ENCODE measurements at places on chromosomes 3 and 15.

GRCh38 chr15:93235926-93236780 is 147.1 kb upstream of the RGMA start:
- no peak for DNase-seq

DNA sequence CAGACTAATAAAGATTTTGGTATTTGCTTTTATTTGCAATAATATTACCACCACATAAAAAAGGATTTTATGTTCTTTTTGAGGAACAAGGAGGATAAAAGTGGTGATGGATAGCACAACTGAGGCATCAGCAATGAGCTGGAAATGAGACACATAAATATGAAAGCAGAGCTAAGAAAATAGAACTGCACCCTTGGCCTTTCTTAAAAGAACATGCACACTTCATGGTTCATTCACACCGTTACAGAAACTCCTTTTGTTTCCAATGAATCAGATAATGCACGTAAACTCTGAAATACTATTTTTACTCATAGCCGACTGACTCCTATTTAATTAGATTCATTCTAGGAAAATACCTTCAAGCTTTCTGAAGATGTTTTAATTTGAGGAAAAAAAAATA is 19.9 kb upstream of the DPH6 start:
- DNase-seq: no peak

- peak; percentile 95 for DNase-seq
Measured at GRCh38 chr3:195151866-195152541, 119.0 kb downstream of the XXYLT1 start.

- DNase-seq: peak; percentile 77
Measured at GRCh38 chr3:66609660-66610561, 109.1 kb upstream of the LRIG1 start.

DNA sequence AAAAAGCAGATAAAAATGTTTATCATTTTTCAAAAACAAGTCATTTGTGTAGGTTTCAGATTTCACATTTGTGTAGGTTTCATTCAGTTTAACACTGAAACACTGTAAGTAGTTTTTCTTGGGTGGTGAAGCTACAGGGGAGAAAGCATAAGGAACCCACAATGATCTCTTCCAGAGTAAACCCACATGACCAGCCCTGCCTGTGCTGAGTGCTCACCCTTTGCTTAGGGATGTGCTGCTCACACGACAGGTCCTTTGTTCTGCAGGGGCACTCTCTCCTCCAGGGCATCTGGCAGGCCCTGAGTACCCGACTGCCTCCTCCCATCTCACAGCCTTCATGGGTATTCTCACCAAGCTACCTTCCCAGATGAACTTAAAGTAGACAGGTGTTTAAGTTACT is 28.9 kb downstream of the ZXDC start:
- no peak for DNase-seq

DNA sequence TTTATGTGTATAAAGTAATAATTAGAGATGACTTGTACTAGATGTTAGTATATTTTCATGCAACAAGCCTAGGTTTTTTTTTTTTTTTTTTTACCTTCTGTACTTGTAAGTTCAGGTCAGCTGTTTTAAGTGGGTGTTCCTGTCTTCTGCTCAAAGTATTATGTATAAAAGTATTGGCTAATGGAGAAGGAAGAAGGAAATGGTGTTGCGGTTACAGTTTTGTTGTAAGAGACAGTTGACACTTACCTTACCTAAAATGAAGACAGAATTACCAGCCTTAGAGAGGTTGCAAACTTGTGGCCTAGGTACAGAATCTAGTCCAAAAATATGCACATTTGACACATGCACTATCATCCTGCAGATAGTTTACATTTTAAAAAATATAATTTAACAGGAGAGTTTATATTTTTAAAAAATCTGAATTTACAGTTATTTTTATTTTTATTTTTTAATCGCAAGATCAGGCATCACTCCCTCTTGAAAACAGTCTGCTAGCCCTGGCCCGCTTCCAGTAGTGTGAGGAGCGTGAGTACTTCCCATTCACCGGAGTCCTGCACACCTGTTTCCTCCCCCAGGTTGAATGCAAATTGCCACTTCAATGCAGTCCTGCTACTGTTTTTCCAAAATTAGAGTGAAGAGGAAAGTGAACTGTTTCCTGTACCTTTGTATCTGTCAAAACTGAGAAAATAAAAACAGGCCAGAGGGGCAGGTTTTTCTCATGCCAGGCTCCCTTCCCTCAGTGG is 224.3 kb upstream of the SOX2 start:
- DNase-seq: peak; percentile 9

DNA sequence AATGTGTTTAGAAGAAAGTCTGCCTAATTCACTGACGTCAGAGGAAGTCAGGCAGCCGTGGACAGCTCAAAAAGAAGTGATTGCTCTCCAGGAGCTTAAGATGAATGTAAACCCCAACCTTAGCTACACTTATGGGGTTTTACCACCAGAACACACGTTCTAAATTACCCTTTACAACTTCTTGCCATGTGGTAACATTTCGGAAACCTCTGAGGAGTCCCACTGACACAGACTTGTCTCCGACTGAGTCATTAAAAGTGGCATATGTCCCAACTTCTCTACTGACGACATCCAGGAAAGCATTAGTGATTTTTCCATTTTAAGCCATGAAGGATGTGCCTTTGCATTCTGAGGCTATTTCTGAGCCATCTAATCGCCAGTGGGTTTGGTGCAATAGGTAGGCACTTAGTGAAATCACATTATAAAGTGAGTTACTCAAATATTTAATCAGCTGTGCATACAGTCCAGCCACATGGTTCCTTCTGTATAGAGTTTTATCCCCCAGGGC is 32.4 kb downstream of the C2CD4A start:
- DNase-seq: peak; percentile 33

- no peak for DNase-seq
Measured at GRCh38 chr3:194277786-194278130, 73.4 kb downstream of the CPN2 start.

DNA sequence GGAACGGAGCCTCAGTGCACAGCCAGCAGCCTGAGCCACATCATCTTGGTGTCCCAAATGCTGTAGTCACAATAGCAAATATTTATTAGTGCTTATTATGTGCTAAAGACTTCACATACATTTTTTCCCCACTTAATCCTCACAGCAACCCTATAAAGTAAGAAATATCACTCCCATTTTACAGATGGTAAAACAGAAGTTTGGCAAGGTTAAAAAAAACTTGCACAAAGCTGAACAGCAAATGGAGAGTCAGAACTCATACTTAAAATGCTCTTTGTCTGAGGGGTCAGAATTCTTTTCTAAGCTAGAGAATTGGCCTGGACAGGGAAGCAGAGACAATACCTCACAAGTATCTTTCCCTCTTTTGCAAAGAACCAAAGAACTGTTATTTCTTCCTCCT is 30.9 kb upstream of the THRB start:
- DNase-seq: no peak

DNA sequence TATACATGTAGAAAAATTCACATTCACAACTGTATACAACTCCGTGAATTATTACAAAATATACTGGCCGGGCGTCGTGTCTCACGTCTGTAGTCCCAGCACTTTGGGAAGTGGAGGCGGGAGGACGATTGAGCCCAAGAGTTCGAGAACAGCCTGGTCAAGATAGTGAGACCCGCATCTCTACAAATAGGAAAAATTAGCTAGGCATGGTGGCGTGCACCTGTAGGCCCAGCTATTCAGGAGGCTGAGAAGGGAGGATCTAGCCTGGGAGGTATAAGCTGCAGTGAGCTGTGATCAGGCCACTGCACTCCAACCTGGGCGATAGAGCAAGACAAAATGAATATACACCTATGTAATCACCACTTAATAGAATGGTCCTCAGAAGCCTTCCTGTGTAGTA is 1.3 kb downstream of the RAD51 start:
- DNase-seq: no peak

DNA sequence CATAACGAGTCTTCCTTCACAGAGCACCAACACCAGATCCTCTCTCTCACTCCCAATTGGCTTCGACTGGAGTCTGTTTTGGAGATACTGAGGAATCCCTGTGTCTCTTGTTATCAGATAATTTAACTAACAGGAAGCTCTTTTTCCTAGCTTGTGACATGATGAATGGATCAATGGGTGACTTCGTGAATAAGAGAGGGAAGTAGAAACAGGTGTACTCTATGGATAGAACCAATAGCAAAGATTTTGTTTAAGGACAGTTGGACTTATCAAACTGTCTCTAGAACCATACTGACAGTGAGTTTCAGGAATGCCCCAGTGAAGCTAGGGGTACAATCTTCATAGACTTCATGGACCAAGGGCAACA is 29.4 kb upstream of the KLHL6 start:
- no peak for DNase-seq

GRCh38 chr3:112984485-112984884 is 6.3 kb upstream of the GTPBP8 start:
- DNase-seq: peak; percentile 14

DNA sequence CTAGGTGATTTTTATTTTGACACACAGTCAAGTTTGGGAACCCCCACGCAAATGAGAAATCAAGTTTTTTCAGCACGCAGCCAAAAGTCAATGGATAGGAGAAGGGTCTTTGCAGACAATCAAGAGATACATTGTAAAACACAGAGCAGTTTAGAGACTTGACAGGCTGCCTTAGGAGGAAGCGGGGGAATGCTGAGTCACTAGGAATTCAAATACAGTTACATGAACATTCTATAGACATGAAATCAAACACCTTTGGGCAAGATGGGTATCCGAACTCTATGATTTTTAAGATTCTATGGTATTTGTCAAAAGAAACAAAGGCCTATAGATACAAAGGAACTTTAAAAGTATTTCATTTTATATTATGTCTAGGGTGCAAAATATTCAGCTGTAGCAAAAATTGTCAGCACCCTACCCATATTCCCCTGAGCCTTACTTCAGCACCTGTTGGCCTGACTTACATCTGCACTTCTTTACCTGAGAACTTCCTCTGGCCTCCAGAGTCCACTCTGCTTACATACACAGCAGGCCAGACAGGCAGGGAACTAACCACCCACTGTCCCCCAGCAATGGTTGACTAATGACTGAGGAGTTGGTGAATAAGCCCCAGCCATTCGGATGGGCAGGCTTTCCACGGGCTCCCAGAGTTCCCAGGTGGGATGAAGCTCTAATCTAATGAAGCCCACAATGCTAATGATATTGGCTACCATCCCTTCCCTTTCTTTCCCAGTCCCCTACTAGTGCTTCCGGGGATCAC is 289.3 kb upstream of the RORA start:
- peak; percentile 15 for DNase-seq

DNA sequence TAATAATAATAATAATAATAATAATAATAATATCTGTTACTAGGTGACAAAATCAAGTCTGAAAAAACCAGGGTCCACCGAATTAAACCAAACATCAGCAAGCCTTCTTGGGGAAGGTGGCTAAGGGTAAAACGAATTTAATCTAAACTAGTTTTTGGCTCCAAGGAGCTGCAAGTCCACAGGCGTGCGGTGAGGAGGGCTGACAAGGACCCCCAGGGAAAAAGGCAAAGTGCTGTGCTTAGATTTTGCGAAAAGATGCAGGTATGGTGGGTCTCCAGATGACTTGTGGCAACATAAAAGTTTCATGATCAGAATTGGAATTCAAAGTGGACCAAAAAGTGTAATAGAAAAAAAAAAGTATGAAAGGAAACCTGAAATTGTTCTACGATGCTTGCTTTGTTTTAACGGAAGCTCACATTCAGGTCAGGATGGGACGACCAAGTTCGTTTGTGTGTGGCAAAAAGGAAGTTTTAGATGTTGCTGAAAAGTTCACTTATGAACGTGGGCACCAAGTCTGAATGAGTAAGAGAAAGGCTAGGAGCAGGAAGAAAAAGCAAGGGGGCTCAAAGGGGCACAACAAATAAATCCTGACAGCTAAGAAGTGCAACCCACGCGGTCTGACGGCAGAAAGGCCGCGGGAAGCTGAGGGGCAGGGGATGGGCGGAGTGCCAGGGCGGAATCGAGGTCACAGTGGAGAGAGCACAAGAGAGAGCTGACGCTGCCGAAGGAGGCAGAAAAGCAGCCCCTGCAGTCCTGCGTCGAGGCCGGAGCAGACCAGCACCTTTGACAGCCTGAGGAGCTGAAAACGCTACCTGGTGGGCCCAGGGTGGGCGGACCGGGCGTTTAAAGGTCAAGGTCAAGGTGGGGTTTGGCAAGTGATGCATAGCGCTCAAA is 1.1 kb downstream of the WDR82 start:
- DNase-seq: peak; percentile 25

DNA sequence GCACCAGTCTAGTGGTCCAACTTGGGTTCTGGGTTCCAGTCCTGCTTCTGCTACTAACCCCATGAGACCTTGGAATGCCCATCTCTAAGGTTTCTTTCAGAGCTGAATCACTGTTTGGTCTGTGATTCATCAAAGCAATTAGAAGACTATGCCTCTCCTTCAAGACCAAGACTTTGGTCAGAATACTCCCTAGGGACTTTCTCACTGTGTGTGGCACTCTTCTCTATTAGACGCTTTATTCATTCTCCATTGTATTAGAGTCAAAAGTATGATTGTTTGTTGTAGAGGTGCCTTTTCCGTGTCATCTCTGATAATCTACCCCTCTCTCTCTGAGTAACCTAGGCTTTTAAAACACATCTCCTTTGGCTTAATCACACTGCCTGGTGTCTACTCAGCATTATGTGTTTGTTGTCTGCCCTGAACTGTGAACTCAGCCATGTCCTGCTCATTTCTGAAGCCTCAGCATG is 90.5 kb downstream of the LPP start:
- DNase-seq: peak; percentile 82

DNA sequence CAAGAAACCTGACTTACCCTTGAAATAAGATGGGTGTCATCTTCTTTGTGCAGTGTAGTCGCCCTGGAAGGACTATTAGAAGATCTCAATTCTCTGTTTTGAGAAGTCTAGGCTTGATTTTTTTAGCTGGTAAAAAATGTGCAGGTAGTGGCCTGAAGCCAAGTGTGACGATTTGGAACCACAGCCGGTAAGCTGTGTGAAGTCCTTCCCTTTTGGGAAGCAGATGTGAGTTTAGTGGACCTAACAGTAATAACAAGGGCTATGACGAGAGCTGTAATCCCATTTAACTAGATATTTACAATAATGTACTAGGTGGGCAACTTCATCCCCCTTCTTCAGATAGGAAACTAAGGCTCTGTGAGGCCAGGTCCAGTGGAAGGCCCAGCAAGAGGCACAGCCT is 81.7 kb upstream of the MYZAP start:
- no peak for DNase-seq

DNA sequence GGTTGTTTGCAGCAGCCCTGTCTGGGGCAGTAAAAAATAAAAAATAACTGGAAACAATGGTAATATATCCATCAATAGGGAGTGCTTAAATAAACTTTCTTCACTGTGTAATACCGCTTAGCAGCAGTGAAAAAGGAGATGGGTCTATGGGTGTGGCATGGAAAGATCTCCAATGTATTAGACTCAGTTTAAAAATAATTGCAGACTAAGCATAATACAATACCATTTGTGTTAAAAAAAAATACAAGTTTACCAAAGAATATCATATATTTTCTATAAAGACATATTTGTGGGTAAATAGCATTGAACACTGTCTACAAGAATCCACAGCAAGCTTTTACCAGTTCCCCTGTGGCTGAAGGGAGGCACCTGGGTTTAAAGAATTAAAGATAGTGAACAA is 1.0 kb upstream of the ARHGEF3 start:
- DNase-seq: no peak

DNA sequence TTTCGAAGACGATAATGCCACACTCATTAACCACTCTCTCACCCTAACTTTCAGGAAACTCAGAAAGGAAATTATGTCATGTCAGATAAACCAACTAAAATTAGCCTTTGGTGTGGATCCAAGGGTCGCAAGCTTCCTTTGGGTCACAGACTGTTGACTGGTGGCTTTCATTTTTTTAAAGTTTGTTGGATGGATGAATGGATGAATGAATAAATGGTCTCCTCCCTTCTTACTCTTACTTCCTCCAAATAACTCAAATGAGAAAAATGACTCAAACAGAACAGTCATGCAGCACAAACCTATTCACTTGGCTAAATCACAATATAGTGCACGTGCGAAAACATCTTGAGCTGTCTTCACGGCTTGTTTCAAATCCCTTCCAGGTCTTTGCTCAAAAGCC is 82.9 kb upstream of the HACD2 start:
- no peak for DNase-seq
